ENCODE measurements at places on chromosomes 2 and 18. TPM values are rescaled to one million over a fixed set of nuclear protein-coding genes. Genes with fewer than 3 reads are reported as not detected.

- H3K27me3 ChIP-seq: peaks cover 49% of the 10 kb centered on the region
- H3K4me1 ChIP-seq: peaks cover 9% of the 10 kb centered on the region
- H3K4me3 ChIP-seq: no peak overlapping the region
- H3K36me3 ChIP-seq: no peaks in the 10 kb centered on the region
- DNase-seq: no peak
Observed at GRCh38 chr2:177733322-177733855, 339.2 kb downstream of the PDE11A start.

Gene CXCR1
- 1.4 TPM for total RNA-seq

GRCh38 chr18:5150894-5151293, 46.2 kb downstream of the AKAIN1 start:
- H3K36me3 ChIP-seq: no peaks in the 10 kb centered on the region
- no peak for DNase-seq
- no peaks in the 10 kb centered on the region for H3K4me1 ChIP-seq

DNA sequence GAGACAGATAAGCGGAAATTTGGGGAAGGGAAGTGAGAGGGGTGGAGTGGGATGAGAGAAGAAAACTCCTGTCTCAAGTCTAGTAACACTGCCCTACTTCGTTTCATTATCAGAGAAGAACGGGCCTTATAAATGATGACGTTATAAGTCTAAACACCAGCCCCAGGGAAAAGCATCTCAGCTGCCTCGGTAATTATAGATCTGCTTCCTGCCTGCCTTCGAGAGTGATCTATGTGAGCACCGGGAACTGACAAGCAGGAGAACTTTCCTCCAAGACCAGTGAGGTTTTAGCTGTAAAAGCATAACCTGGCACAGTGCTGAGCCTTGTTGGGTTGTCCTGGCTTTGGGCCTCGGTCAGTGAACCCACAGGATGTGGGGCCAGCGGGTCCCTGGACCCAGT, 227.9 kb upstream of the SIX2 start:
- peaks cover 33% of the 10 kb centered on the region for H3K27me3 ChIP-seq
- H3K4me3 ChIP-seq: no peak overlapping the region
- H3K36me3 ChIP-seq: no peaks in the 10 kb centered on the region
- H3K27ac ChIP-seq: no peak overlapping the region
- no peaks in the 10 kb centered on the region for H3K4me1 ChIP-seq

DNA sequence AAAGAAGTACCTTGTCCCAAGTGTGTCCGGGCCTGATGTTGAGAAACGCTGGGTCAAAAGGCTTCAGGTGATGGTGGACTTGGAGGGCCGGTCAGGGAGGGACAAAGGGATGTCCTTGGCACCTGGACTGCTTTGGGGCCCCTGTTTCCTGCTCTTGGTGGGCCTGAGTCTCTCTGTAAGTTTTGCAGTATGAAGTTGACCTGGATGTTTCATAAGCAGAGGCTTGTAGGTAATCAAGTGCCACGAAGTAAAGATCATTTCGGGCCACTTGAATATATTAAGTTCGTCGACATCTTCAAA, 29.4 kb downstream of the ASAP2 start:
- DNase-seq: no peak
- H3K27ac ChIP-seq: no peak overlapping the region
- H3K4me1 ChIP-seq: peaks cover 7% of the 10 kb centered on the region
- no peak overlapping the region for H3K4me3 ChIP-seq
- H3K27me3 ChIP-seq: peaks cover 38% of the 10 kb centered on the region
